ENCODE measurements at places on chromosomes 1 and 21.

GRCh38 chr1:234243521-234244260 lies 129.6 kb upstream of the COA6 start:
- DNase-seq = no peak

DNA sequence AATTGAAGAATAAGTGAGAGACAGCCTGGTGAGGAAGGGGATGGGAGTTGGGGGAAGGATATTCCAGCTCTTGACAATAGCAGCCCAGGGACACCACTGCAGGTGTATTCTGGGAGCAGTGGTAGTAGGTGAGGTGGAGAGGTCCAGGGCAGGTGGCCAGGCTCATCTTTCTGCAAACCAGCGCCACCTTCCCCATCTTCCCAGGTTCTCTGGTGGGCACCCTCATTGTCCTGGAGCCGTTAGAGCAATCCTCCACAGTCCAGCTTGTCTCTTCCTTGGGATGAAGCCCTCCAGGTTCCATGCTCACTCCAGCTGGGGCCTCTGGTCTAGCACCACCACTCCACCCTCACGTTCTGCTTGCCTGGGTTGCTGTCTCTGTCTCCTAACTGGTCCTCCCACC lies 97.0 kb downstream of the IER5 start:
- no peak for DNase-seq

DNA sequence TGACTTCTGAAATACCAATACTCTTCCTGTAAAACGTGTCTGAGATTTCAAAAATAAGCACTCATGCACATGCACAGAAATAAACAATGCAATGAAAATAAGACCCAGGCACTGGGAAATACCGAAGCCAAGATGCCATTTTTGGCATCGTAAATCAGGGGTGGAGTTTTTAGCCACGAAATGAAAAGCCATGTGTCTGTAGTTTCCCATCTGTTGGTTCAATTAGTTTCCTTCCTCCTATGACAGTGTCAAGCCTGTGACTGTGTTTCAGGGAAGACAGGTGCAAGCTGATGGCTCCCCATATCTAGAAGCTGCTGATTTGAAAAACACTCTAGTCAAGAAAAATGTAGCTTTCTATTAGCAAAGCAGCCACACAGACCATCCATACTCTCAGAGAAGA lies 480.4 kb upstream of the CAMK1G start:
- DNase-seq = no peak

DNA sequence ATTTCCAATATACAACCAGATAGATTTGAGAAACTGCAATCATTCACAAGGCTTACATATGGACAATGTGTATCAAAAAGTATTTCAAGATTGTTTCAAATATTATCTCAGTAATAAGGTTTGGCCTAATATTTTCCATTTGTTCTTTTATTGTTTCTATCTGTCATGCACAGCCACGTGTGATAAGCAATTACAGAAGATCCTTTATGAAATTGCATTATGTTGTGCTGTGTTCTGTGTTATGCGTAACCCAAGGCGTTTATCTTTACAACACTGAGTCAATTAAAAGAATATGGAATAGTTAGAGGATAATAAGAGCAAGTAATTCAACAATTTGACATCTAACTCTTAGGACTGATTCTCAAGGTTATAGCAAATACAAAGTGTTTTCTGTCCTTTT lies 1009.3 kb upstream of the PRMT6 start:
- DNase-seq = no peak

DNA sequence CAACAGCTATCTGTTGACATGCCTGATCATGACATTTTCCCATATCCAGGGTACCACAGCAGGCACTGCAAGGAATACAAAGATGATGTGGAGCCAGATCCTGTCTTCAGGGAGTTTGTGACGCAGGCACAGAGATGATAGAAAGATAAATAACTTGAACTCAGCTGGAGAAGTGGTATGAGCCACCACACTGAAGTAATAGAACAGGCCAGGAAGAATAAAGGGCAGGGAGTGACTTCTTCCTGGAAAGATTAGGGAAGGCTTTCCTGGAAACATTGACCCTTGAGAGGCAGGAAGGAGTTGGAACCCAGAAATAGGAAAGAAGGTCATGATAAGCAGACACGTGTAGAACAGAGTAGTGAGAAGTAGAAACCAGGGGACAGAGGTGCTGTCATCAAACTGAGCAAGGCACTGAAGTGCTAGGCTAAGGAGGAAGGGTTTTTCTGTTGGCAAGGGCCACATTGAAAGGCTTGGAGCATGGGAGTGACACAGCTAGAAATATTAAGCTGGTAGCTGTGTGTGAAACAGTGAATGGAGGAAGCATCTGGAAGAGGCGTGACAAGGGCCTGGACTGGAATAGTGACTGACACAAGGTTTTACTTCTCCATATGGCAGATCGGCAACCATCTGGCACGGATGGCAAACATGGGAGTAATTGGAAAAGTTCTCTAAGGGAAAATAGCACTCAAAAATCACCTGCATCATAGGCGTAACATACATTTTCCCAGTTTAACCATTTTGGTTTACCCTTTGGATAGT lies 68.4 kb downstream of the AK5 start:
- DNase-seq = no peak

GRCh38 chr1:51870603-51871350 lies 7.8 kb downstream of the NRDC start:
- no peak for DNase-seq

- peak; percentile 32 for DNase-seq
These were observed 61.4 kb upstream of the S1PR1 start for GRCh38 chr1:101175466-101175865.

Data from dermis blood vessel endothelial cell (primary cell).